ENCODE measurements at places on chromosomes 5 and 9.

DNA sequence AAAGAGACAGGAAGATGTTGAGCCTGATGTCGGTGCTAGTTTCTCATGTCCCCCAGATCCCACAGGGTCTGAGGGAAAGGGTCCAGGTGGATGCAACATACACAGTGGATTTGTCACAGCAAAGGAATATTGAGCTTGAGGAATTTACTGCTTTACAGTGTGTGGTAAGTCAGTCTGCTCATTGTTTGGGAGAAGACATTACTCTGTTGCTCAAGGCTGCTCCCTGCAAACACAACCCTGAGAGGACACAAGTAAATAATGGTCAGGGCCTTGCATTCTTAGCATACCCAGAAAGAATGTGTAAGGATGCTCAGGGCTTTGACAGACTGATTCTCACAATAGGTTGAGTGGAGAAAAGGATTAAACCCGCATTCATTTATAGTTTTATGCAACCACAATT is 7.3 kb upstream of the MAN2A1 start:
- DNase-seq, result no peak

DNA sequence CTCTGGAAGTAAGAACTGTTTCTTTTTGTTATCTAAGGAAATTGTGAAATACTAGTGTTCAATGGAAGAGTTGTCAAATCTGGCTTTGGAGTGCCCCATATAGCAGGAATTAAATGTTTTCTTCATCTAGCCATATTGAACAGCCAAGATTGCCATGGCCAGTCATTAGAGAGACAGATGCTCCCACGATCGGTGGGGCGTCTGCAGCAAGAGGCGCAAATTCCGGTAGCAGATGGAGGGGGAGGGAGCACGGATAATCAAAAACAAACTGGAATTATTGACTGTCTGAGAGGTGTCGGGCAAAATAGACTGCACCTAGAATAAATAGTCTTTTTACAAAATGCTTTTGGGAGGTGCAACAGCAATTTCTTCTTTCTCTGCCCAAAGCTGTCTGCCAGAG is 139.1 kb upstream of the FSTL4 start:
- no peak for DNase-seq

DNA sequence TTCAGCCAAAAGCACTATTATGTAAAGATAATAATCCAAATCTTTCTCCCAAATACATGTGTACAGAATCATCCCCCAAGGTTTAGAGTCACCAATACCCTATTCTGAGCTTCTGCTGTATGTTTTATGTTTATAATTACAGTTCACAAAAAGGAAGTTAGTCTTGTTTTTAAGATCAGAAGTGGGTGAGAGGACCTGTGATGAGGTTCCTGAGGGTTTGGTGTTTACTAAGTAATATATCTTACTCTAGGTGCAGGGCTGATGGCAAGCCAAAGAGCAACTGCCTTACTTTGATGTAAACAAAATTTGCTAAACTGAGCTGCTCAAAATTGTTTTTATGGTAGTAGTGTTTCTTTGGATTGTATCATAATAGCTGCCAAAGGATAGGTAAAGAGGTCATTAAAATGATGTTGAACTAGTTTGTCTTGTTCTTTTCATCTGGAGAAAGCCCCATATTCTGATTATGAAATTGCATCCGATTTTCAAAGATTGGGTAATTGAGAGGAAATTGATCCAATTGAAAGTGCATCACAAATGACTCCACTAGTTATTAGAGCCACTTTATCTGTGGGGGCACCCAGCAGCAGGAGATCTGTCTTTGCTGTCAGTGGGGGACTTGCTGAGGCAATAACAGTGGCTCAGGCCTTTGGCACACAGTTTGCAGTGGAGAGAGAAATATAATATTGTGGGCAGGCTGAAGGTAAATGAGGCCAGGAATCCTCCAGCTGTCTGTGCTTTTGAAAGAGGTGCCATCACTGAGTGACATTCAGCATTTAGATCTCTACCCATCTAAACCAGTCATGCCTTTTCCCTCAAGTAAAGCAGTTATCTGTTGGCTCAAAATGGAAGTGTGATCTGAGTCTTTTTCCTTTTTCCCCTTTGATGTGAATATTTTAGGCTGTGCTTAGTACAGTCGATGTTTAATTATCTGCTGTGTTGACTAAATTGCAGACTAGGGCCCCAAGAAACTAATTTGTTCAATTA is 14.1 kb downstream of the TRIM32 start:
- DNase-seq, result no peak

DNA sequence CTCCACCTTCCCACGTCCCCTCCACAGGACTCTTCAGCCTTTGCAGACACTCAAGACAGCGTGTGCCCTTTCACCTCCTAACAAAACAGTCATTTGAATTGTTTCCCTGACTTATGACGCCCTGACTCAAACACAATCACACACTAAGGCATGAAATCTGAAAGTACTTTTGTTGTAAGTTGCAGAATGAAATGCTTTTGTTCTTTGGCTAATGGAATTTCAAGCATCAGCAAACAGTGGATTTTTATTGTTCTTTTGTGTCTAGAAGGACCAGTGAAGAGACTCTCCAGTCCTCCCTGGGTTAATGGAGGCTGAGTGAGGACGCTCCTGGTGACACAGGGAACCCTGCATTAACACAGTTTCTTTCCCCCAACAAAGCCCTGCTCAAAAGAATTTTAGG is 380.1 kb downstream of the CTNND2 start:
- no peak for DNase-seq

GRCh38 chr9:755454-756381 is 85.8 kb upstream of the DMRT1 start:
- DNase-seq, result peak; percentile 87

- no peak for DNase-seq
Observed at GRCh38 chr9:93890436-93890935, 64.7 kb downstream of the BARX1 start.

DNA sequence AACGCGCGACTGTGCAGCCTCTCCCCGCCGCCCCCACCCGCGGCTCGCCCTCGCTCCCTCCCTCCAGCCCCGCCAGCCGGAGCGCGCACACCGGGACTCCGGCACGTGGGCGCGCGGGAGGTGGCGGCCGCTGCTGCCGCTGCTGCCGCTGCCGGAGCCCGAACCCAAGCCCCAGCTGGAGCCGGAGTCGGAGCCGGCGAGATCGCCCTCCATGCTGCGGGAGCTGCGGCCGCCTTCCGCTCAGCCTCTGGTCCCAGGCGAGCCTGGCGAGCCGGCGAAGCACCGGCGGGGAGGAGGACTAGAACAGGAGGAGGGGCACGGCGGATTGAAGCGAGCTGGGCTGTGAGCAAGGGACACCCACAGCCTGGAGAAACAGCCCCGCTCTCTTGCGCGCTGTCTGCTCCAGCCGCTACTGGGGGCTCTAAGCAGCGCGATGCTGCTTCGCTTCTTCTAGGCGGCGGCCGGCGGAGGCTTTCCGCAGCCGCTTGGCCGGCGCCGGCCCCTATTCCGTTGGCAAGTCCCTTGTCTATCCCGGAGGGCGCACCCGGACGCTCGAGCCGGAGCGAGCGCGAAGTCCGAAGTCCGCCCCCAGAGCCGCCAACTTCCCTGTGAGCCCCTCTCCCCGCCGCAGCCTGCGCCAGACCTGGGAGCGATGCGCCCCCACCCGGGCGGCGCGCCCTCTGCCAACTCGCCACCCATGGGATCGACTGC is 598.7 kb upstream of the SGCD start:
- DNase-seq, result peak; percentile 15

- DNase-seq, result no peak
Observed at GRCh38 chr5:159333545-159333925, 3.2 kb upstream of the IL12B start.

GRCh38 chr5:201672-202071 is 10.4 kb downstream of the LRRC14B start:
- DNase-seq, result no peak

- DNase-seq, result no peak
Observed at GRCh38 chr5:3325201-3325971, 270.2 kb upstream of the IRX1 start.

DNA sequence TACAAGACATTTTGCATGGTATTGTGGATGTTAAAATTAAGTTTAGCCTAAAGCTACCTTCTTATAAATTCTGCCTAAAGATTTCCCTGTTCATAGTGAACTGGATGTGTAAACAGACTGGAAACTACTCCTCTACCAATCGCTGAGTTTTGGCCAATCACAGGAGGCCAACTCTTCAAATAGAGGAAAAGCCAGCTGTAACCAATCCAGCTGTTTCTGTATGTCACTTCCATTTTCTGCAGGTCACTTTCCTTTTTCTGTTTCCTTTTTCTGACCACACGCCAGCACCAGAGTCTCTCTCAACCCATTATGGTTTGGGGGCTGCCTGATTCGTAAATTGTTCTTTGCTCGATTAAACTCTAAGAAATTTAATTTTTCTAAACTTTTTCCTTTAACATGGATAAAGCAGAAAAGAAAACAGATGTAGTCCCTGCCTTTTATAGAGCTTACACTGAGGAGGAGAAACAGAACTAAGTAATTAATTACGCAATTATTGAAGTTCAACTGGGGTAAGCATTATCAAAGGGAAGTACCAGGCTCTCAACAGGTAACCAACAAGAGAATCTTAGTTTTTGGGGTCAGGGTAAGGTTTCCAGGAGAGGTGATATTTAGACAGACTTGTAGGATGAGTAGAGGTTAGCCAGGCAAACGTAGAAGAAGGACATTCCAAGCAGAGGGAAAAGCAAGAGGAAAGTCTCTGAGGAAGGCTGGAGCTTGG is 27.7 kb downstream of the RANBP3L start:
- no peak for DNase-seq

DNA sequence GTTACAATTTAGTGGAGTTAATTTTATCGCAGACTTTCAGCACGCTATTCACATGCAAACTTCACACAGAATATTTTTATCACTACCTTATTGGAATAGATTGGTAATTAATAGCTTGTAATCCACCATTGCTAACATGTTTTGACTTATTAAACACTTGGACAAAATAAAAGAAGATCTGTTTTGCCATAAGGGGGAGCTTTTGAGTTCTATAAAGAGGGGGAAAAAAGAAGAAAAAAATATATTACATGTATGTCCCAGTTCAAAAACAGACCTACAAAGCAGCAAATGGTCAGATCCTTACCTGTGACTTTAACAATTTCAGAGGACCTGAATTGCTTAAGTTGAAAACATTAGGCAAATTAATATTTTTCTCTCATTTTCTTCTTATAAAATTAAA is 1.2 kb upstream of the PAPPA start:
- no peak for DNase-seq

DNA sequence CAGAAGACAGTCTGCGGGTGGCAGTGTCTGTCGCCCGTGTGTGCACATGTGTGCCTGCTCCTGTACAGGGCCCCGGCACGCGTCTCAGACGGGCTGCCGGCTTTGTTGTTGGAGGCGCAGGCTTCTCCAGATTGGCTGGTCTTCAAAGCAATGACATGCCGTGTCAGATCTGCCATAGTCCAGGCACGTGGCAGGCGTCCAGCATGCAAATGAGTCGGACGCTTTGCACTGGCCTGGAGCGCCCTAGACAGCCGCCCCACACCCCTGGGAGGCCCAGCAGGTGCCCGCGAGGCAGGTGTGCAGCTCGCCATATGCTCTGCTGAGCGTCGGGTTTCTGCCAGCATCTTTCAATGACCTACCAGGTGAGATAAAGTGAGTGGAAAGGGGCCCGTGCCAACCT is 71.5 kb downstream of the GADD45G start:
- no peak for DNase-seq

- no peak for DNase-seq
Observed at GRCh38 chr5:37892586-37892985, 52.7 kb upstream of the GDNF start.

GRCh38 chr5:125558466-125558865 is 812.0 kb upstream of the ZNF608 start:
- peak; percentile 23 for DNase-seq

- DNase-seq, result no peak
Observed at GRCh38 chr9:2676466-2676865, 40.8 kb upstream of the KCNV2 start.

- DNase-seq, result no peak
Observed at GRCh38 chr5:104375345-104375744, 812.8 kb upstream of the NUDT12 start.

DNA sequence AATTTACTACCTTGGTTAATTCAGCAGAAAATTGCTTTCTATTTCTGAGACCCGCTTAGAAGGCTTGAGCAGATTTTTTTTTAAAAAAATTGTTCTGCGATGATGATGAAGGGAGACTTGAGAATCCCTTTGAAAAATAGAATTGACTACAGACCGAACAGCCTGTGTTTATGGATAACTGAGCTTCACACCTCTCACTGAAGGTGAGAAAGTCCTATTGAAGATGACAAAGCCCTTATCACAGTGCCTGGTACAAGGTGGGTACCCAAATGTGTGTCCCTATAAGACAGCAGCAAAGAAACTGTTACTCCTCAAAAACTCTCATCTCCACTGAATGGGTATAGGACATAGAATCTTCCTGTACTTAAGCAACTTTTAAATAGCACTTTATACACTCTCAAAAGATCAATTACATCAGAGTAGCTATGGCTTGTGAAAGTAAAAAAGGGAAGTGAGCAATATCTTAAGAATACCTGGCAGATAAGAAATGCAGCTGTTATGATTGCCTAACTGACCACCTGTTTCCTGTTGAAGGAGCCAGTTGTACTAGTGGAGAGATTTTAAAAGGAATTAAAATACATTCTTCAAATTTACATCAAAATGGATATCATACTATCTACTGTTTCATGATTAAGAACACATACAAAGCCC is 419.7 kb downstream of the CHSY3 start:
- DNase-seq, result peak; percentile 94

- DNase-seq, result no peak
Observed at GRCh38 chr5:95184924-95185323, 100.0 kb downstream of the MCTP1 start.

GRCh38 chr9:89080193-89080592 is 88.9 kb downstream of the S1PR3 start:
- peak; percentile 77 for DNase-seq

DNA sequence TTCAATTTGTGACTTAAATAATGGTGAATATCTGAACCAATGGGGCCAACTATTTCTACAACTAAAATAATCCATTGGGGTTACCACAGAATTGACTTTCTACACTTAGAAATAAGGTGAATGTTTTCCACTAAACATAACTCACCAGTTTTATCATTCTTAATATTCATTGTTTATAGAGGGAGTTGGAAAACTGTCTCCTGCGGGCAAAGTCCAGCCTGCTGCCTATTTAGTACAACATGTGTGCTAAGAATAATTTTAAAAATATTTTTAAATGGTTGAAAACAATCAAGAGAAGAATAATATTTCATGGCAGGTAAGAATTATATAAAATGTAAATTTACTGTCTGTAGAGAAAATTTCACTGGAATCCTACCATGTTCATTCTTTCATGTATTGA is 45.2 kb upstream of the ZFAND5 start:
- DNase-seq, result no peak

DNA sequence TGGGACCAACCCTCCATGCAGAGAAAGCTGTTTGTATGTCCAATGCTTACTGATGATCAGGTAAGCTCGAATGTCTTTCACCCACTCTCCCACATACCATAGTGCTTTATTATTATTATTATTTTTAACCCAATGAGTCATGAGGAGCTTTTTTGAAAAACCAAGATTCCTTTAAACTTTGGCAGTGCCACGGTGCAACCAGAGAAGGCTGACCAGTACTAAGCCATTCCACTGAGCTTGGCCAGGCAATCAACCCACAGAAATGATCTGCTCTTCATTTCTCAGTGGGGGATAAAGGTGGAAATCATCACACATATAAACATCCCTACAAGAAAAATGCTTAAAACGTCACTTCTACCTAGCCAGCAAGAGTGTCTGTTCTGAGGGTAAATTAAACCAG is 35.5 kb downstream of the JAKMIP2 start:
- no peak for DNase-seq

GRCh38 chr5:19179571-19179970 is 808.4 kb downstream of the CDH18 start:
- DNase-seq, result no peak

- no peak for DNase-seq
Observed at GRCh38 chr9:93156475-93157008, 22.5 kb upstream of the NINJ1 start.

Data from fibroblast of pulmonary artery (primary cell).